NCI-H460 (cell line): ENCODE measurements at places on chromosomes 5 and 9.
A peak's percentile ranks its signal among the peaks of the same experiment; 100 is the strongest.

DNA sequence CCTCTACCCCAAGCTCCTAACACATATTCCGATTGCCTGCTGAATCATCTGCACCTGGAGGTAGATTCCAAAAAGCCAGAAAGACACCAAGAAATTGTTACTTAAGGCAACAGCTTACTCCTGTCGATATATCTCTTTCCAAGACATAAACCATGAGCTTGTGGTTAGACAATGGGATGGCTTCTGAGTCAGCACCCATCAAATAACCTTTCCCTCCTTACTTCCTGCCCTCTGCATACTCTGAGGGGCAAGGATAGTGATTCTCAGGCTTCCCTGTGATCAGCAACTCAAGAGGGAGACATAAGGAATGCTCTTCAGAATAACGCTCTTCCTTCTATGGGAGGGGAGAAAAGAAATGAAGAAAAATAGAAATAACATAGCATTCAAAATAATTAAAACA is 70.9 kb downstream of the TMEM215 start:
- DNase-seq: no peak

DNA sequence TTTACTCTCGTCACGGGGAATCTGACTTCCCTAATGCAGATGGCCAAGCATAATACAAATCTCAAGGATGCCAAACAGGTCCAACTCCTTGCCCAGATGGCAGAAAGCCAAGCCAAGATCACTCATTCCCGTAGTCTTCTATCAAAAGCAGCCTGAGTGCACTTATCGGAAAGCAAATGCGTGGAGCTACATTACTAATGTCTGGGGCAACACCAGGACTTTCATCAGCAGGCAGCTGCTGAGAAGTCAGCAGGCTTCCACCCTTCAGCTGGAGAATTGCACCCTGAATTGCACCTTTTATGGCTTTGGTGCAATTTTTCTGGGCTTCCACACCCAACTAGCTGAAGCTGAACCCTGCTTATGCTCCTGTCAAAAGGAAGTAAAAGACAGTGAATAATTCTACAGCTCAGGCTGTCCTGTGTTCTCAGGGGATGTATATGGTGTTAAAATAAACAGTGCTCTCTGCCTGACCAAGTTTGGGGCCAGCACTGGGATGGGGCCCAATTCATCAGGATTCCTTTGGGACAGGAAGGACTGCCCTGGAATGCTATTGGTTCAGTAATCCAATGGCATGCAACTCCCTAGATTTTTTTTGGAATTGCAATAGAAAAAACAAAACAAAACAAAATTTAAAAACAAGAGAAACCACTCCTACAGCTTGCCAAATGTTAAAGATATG is 92.6 kb downstream of the DPYSL3 start:
- no peak for DNase-seq

DNA sequence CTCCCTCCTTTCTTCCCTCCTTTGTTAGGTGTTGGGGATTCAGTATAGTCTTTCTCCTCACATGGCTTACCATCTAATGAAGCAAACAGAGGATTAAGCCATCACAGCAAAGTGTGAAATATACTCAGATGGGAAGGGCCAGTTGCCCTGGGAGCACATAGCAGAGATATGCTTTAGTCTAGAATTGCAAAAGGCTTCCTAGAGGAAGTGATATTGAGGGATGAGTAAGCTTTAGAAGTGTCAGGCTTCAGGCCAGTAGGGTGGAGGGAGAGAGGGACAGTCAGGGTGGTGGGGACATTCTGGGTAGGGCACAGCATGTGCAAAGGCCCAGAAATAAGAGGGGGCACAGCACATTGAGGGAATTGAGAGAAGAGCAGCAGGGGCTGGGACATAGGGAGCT is 46.2 kb upstream of the GLRA1 start:
- no peak for DNase-seq

DNA sequence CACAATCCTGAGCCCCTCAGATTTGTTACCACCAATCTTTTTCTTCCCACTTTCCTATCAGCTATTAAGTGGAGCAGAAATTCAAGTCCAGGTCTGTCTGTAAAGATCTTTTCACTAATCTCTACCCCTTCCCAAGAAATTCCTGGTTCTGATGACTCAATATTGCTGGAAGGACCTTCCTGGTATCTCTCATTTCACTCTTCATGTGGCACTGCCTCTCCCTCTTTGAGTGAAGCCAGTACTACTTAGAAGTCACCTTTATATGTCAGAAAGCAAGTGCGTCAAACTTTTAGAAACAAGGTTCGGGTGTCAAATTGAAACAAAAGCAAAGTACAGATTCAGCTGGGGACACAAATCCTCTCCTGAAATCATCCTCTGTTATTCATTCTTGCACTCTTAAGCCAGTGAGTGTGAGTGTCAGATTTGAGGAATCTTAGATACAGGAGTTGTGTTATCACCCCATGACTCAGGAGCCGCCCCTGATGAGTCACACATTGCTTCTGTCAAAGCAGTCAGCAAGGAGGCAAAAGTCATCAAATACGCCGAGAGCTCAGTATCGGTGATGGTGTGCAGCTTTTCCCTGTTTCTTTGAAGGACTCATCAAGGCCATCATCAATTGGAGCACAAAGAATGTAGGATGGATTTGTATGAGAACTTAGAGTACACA is 313.0 kb downstream of the CETN3 start:
- DNase-seq: peak; percentile 71

GRCh38 chr9:99345942-99346341 is 123.9 kb downstream of the SEC61B start:
- no peak for DNase-seq

DNA sequence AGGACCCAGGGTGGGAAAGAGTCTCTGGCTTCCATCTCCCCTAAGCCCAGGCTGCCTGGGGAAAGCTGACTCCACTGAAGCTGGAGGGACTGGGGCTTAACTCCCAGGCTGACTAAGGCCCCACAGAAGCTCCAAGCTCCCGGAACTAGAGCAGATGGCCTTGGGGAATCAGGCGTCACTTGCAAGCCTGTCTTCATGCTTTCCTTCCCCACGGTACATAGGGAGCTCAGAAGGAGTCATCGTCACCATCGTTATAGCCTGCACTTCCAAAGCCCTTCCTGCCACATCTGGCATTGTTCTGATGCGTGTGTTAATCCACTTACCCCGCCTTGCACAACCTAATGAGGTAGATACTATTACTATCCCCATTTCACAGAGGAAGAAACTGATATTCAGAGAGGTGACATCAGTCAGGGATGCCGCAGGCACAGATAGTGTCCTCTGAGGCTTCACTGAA is 11.5 kb downstream of the AQP3 start:
- DNase-seq: no peak

DNA sequence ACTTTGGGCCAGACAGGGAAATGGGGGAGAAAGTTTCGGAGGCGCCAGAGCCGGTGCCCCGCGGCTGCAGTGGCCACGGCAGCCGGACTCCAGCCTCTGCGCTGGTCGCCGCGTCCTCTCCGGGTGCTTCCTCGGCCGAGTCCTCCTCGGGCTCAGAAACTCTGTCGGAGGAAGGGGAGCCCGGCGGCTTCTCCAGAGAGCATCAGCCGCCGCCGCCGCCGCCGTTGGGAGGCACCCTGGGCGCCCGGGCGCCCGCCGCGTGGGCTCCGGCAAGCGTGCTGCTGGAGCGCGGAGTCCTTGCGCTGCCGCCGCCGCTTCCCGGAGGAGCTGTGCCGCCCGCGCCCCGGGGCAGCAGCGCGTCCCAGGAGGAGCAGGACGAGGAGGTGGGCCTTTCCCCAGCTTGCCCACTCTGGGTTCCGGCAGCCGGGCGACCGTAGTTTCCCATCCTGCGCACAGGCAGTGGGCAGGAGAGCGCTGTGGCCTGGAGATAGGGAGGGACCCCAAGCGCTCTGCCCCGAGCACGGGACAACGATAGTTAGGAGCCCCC is 516 bp downstream of the MAST4 start:
- DNase-seq: no peak

- no peak for DNase-seq
These were observed 35.4 kb upstream of the RXRA start for GRCh38 chr9:134290603-134291451.

DNA sequence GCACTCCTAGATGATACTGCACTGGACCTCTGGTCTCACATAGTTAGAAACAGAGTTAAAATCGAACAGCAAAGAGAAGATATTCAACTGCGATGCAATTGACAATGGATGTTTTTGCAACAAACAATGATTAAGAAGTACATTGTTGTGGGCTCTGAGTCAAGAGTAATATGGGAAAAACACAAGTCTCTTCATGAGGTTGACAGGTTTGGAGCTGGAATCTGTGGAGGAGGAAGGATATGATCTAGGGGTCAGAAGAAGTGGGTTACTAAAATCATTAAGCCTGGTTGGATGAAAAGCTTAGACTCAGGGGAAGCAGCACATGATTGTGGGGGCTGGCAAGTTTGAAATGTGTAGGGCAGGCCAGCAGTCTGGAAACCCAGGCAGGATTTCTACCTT is 53.1 kb downstream of the PDCD1LG2 start:
- DNase-seq: no peak

DNA sequence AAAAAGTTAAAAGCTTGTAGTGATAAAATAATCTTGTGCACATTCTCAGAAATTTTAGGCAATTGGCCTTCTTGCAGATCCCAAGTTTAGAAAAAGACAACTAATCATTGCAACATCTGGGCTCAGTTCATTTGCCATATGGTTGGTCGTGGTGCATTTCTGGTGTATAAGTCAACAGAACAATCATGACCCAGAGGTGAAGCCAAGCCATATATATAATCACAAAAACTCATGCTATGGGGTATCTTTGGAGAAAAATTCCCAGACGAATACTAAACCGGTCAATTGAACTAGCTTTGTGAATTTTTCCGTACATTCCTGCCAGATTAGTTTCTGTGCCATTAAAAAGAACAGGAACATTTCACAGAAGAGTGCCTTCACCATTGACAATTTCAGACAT is 50.3 kb downstream of the FYB1 start:
- no peak for DNase-seq

- DNase-seq: no peak
These were observed 31.7 kb downstream of the UGCG start for GRCh38 chr9:111928359-111928720.
